Karpas-422 (cell line): ENCODE measurements at places on chromosomes 12 and 14. TPM values are rescaled to one million over a fixed set of nuclear protein-coding genes. Genes with fewer than 3 reads are reported as not detected.

The SLC7A7 gene
- total RNA-seq, result 1.9 and 3.5 TPM in 2 replicates

GRCh38 chr12:119302451-119303080, 32.0 kb upstream of the CCDC60 start:
- no peaks in the 10 kb centered on the region for H3K36me3 ChIP-seq
- H3K4me3 ChIP-seq, result no peak overlapping the region
- no peaks in the 10 kb centered on the region for H3K4me1 ChIP-seq
- no peaks in the 10 kb centered on the region for H3K27me3 ChIP-seq

DNA sequence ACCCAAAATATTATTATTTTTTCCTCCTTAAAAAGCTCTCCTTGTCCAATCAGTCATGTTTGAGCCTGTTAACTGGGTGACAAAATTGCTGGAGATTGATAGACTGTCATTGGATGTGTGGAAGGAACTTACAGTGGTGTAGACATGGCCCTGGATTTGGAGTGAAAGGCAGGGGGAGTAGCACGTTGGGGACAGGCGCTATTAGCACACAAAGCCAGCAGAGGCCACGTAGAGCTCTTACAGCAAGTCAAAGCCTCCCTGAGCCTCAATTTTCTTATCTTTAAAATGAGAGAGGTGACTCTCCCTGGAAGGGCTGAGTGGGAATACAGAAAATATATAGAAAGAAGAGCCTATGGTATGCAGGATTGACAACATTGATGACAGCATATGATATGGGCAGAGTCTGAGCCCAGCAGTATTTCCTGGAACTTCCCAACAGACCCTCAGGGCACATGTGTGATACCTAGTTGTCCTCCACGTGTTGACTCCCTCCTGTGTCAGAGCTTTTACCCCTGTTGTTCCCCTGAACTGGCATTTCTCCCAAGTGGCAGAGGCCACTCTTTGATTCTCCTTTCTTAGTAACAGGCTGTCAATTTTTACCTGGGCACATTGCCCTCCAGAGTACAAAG, 504.9 kb downstream of the VRK1 start:
- H3K27me3 ChIP-seq, result no peaks in the 10 kb centered on the region
- H3K36me3 ChIP-seq, result no peaks in the 10 kb centered on the region
- DNase-seq, result no peak
- no peak overlapping the region for H3K27ac ChIP-seq
- H3K4me3 ChIP-seq, result no peak overlapping the region
- H3K4me1 ChIP-seq, result no peaks in the 10 kb centered on the region

GRCh38 chr12:102959391-102959790, 1.9 kb downstream of the ASCL1 start:
- H3K27ac ChIP-seq, result no peak overlapping the region
- DNase-seq, result no peak
- H3K27me3 ChIP-seq, result no peaks in the 10 kb centered on the region
- H3K4me1 ChIP-seq, result no peaks in the 10 kb centered on the region
- no peaks in the 10 kb centered on the region for H3K36me3 ChIP-seq
- H3K4me3 ChIP-seq, result no peak overlapping the region
